Dermis microvascular lymphatic vessel endothelial cell (primary cell): ENCODE measurements at places on chromosomes 6 and 20.
A peak's percentile ranks its signal among the peaks of the same experiment; 100 is the strongest.

DNA sequence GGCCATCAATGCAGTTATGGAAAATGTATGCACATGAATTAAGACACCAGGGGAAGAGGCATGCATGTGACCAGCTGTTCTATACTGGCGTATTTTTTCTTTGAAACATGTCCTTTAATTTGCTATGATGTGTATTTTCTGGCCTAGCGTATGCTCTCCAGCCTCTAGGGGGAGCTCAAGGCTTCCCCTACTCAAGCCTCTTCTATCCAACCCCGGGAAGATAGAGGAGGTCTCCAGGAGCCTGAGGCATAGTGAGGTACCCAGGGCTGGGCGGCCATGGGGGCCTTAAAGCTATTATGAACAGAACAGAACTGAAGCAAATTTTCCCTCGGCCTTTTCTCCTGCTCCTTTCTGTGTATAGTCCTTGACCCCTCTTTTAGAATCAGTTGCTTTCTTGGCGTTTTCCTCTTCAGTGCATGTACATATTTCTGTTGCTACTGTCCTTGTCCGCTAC lies 528.9 kb downstream of the MAFB start:
- peak; percentile 77 for DNase-seq

- no peak for DNase-seq
Measured at GRCh38 chr6:126027601-126028000, 41.3 kb downstream of the TRMT11 start.

GRCh38 chr6:96302991-96303390 lies 218.6 kb upstream of the UFL1 start:
- no peak for DNase-seq

DNA sequence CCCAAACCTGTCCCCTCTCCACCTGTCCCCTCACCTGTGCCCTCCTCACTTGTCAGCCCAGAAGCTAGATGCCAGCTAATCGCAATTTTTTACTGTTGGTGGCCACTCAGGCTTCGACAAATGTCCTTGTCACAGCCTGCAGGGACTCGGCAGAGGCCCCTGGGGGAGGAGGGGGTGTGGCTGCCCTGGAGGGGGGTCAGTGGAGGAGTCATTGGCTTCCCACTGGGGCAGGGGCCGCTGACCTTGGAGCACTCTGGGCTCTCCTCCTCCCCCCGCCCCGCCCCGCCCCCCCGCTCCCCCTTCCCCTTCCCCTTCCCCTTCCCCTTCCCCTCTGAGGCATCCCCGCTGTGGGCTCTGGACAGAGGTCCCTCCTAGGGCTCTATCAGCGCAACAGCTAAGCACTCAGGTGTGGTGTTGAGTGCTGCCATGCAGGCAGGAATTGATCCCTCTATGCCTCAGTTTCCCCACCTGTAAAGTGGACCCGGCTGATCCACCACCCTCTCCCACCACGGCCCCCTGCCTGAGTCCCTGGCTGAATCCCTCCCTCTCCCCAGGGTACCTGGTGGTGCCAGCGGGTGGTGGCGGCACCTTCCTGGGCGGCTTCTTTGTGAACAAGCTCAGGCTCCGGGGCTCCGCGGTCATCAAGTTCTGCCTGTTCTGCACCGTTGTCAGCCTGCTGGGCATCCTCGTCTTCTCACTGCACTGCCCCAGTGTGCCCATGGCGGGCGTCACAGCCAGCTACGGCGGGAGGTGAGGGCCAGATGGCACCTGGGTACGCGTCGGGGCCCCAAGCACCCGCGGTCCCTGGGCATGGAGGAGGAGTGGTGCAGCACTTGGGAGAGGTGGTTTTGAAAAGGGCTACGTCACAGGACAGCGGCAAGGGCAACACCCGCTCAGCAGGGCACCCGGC lies 23.8 kb downstream of the SLCO4A1 start:
- no peak for DNase-seq

DNA sequence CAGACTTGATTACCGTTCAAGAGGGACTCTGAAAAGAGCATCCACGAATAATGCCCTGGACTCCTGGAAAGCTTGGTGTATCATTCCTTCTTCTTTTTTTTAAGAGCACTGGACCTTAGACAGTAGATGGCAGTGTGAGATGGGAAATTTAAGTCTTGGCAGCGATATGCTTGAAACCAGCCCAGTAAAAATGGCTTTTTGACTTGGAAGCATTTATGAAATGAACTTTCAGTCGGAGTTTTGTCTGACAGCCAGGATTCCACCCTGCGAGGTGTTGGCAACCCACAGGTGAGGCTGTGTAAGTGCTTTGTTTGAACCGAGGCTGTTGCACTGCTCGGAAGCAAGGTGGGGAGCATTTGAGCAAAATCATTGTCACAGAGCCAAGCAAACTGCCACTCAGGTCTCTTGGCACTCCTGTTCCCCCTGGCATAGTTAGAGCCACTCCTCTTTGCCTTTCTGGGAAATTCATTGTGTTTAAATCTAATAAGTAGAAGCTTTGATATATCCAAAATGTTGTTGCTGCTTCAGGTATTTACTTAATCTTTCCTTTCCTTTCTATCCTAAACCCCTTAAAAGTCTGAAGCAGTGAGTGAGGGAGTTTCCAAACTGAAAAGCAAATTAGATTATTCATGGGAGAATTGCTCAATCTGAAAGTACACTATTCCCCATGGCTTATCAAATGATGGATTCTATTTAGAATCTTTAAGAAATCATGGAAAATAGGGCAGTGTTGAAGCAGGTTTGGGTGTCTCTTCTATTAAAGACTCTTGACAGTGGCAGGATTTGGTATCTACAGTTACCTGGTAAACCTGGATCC lies 272.8 kb upstream of the SLC35B3 start:
- no peak for DNase-seq

DNA sequence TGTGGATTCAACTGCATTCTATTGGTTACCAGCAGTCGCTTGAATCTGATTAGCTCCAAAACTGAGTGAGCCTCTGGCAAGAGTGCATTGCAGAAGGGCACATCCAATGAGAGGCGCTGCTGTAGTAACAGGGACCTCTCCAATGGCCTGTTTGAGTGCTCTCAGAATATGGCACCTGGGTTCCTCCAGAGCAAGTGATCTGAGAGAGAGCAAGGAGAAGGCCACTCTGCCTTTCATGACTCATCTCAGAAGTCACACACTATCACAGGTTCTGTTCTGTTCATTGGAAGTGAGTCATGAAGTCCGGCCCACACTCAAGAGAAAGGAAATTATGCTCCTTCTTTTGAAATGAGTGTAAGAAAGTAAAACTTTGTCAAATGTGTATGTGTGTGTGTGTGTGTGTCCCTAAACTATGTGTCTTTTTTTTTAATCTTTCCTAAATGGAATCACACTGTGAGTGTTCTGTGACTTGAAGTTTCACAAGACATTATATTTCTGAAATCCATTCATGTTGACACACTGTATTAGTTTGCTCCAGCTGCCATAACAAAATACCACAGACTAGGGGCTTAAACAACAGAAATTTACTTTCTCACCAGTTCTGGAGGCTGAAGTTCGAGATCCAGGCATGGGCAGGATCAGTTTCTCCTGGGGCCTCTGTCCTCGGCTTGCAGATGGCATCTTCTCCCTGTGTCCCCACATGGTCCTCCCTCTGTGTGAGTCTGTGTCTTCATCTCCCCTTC lies 138.3 kb upstream of the CDYL start:
- no peak for DNase-seq

GRCh38 chr6:115969930-115970273 lies 90.8 kb downstream of the FRK start:
- DNase-seq = no peak

DNA sequence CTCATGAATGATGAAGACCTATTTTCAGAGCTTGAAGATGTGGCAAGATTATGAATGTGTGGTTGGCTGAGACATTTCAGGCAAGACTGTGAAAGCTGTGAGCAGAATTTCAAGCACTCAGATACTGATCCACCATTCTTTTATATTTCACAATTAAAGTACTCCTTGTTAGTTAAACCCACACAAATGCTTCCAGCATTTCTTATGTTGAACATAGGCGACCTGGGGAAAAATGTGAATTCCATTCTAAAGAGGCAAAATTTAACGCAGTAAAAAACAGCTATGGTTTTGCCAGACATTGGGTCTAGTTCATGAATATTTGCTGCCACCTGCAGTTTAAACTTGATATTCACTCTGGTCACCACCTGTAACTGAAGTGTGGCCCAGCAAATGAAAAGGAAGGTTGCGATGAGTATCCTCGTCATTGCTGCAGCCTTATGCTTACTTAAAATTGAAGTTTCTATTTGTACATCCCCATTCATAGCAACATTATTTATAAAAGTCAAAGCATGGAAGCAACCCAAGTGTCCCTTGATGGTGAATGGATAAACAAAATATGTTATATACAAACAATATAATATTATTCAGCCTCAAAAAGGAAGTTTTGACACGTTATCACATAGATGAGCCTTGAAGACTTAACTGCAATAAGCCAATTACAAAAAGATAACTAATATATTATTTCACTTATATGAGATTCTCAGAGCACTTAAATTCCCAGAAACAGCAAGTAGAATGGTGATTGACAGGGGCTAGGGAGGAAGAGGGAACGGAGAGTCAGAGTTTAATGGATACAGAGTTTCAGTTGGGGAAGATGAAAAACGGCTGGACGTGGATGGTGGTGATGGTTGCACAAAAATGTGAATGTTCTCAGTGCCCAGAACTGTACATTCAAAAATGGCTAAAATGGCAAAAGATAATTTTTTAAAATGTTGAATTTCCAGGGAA lies 32.4 kb upstream of the FAM184A start:
- peak; percentile 51 for DNase-seq
